Activated T-cell treated with anti-CD3 and anti-CD28 coated beads, Interleukin-2, amount 50 U/mL, for 72 hours (primary cell): ENCODE measurements at places on chromosomes 7 and 10. TPM values are rescaled to one million over a fixed set of nuclear protein-coding genes. Genes with fewer than 3 reads are reported as not detected.

Gene OR2A5
- total RNA-seq: not detected

DNA sequence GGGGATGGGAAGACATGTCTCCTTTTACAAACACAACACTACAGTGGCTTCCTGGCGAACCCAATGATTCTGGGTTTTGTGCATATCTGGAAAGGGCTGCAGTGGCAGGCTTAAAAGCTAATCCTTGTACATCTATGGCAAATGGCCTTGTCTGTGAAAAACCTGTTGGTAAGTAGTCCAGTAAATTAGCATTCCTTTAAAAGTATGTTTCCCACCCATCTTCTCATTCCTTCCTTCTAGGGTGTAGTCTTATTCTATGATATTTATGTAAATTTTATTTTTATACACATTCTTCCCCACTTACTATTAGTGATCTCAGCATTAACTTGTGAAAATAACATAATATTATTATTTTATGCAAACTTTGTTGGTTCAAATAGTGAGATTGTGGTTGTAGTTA lies 206.9 kb downstream of the ATRNL1 start:
- H3K36me3 ChIP-seq: no peaks in the 10 kb centered on the region
- no peak overlapping the region for H3K27ac ChIP-seq
- no peaks in the 10 kb centered on the region for H3K4me1 ChIP-seq
- H3K4me3 ChIP-seq: no peak overlapping the region
- no peaks in the 10 kb centered on the region for H3K27me3 ChIP-seq
- DNase-seq: no peak

Gene TMEM213
- total RNA-seq: not detected

DNA sequence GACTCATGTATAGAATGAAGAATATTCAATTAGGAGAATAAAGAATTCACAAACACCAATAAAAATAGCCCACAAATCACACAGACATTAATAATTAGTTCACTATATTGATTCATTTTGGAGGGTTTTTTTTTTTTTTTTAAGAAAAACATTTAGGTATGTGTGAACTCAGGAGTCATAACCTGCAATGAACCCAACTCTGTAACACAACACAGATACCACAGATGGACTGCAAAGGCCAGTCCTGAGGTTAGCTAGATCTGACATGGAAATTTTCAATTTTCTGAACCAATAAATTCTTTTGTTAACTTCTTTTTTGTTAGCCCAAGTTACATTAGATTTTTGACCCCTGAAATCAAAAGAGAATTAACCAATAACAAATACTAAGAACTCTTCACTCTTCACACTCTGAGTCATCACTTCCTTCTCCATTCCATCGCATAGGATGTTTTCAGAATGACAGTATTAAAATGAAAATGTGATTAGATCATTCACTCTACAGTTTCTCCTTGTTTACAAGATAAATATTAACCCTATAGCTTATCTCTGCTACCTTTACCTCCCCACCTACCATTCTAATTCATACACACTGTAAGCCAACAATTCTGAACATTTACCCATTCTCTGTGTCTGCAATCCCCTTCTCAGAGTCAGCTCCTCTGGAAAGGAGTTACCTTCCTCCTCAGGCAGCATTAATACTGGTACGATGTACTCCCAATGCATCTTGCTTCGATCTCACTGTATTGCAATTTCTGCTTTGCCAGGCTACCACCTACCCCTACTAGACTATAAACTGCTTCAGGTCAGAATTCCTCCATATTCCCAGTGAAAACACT lies 141.5 kb downstream of the LRRN3 start:
- peak overlapping the region; percentile 14 for H3K4me3 ChIP-seq
- no peaks in the 10 kb centered on the region for H3K27me3 ChIP-seq
- DNase-seq: no peak
- peak overlapping the region; percentile 43 for H3K27ac ChIP-seq
- H3K4me1 ChIP-seq: peaks cover 14% of the 10 kb centered on the region
- peaks cover 5% of the 10 kb centered on the region for H3K36me3 ChIP-seq

DNA sequence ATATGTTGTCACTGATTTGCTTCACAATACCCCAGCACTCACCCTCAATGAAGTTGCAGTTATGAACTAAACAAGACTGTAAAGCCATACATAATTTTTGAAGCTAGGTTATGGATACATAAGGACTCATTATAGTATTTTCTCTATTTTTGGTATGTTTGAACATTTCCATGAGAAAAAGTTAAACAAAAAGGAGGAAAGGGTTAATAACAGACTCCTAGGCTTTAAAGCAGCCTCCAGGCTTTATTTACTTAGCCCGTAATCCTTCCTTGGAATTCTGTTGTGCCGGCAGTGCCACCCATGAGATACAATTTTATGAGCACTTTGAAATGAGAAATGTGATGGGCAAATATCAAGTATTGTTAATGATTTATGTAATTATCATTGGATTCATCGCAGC lies 2.1 kb upstream of the DENND11 start:
- no peak overlapping the region for H3K4me3 ChIP-seq
- no peak for DNase-seq

- no peak for DNase-seq
- no peak overlapping the region for H3K4me3 ChIP-seq
- no peaks in the 10 kb centered on the region for H3K36me3 ChIP-seq
- no peaks in the 10 kb centered on the region for H3K4me1 ChIP-seq
- no peak overlapping the region for H3K27ac ChIP-seq
- no peaks in the 10 kb centered on the region for H3K27me3 ChIP-seq
Measured at GRCh38 chr10:86941426-86941825, 16.0 kb downstream of the MMRN2 start.

DNA sequence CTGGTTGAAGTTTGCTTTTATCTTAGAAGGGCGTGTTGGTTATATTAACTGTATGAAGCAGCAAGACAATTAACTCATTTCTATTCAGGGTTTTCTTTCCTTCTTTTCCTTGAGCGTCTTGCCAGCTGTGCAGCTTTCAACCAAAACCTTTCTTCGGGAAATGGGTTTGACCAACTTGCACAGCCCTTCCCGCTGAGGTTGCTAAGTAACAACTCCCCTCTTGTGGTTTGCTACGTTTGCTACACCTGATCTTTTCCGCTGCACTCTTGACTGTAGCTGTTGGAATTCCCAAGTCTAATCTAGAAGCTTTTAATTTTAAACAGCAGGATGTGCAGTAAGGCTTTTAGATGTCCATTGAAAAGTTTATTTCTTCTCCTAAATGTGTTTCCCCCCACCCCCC lies 116.9 kb downstream of the CDCA7L start:
- no peaks in the 10 kb centered on the region for H3K36me3 ChIP-seq
- no peaks in the 10 kb centered on the region for H3K4me1 ChIP-seq
- H3K27me3 ChIP-seq: no peaks in the 10 kb centered on the region
- DNase-seq: no peak

DNA sequence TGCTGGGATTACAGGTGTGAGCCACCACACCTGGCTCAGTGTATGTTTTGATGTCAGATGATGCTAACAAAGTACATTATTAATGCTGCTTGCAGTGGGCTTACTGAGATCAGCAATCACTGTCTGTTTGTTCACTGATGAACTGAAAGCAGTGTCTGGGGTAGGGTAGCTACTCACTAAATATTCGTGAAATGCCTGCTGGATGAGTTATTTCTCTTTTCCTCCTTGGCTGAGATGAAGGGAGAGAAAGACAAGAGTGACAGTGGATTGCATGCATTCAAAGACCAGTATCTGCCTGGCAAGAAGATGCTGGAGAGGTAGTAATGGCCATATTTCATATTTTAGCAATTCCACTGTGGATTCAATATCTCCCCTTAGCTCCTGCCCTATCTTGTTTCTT lies 32.3 kb downstream of the FAM107B start:
- DNase-seq: no peak
- peaks cover 2% of the 10 kb centered on the region for H3K36me3 ChIP-seq
- H3K4me1 ChIP-seq: peaks cover 38% of the 10 kb centered on the region
- H3K27me3 ChIP-seq: no peaks in the 10 kb centered on the region
- H3K27ac ChIP-seq: no peak overlapping the region

- DNase-seq: no peak
- no peak overlapping the region for H3K4me3 ChIP-seq
- no peaks in the 10 kb centered on the region for H3K36me3 ChIP-seq
Measured at GRCh38 chr10:15237351-15237750, 68.9 kb upstream of the NMT2 start.

Gene HIF1AN
- total RNA-seq: 52.8 TPM

- no peak for DNase-seq
- no peaks in the 10 kb centered on the region for H3K36me3 ChIP-seq
- H3K4me1 ChIP-seq: no peaks in the 10 kb centered on the region
- no peaks in the 10 kb centered on the region for H3K27me3 ChIP-seq
Measured at GRCh38 chr7:80721883-80722615, 83.6 kb downstream of the CD36 start.

DNA sequence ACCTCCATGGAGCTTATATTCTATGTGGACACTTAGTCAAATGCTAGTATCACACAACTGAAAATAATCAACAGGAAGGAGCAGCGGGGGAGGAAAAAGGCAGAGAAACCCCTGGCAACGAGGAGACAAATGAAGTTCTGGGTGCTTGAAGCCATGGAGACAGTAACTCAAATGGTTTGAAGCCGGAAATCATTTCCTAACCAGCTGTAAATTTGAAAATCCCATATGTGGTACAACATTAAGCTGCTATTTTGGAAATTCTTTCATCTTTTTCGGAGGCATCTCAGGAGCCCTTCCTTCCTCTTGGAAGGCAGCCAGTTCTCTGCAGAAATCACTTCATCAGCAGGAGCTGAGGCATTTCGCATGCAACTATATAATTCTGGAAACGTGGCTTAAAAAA lies 91.4 kb downstream of the PPP1R3C start:
- no peaks in the 10 kb centered on the region for H3K4me1 ChIP-seq
- DNase-seq: no peak
- no peak overlapping the region for H3K27ac ChIP-seq
- no peaks in the 10 kb centered on the region for H3K36me3 ChIP-seq

DNA sequence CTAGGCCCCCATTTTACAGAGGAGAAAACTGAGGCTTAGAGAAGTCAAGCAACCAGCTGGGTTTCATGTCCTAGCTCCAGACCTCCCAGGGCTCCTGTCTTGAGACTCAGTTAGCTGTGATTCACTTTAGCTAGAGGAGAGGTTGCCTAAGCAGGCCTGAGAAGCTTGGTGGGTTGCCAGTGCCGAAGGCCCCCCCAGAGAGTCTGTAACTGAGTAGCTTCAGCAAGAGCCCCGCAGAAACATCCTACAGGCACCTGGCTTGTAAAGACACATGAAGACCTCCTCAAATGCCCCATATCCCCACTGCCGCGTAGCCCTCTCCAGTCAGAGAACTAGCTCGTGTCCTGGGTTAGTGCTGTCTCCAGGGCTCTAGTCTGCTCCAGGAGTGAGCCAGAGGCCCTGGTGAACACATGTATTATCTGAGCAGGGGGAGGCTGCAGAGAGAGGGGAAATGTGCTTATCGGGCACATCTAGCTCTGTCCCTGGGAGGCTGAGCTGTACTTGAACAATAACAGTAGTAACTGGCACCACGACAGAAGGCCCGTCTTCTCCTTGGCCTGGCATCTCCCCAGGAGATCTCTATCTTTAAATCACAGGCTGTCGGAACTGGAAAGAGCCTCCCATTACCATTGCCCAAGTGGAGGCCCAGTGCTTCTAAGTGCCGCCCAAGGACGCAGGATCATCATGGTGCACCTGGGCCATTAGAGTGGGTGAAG lies 28.9 kb downstream of the UNC5B start:
- H3K27me3 ChIP-seq: peaks cover 12% of the 10 kb centered on the region
- peaks cover 6% of the 10 kb centered on the region for H3K4me1 ChIP-seq
- no peaks in the 10 kb centered on the region for H3K36me3 ChIP-seq

GRCh38 chr10:69477968-69478597 lies 26.8 kb downstream of the TSPAN15 start:
- no peak overlapping the region for H3K4me3 ChIP-seq
- H3K27me3 ChIP-seq: peaks cover 4% of the 10 kb centered on the region
- no peaks in the 10 kb centered on the region for H3K36me3 ChIP-seq
- no peak for DNase-seq
- no peak overlapping the region for H3K27ac ChIP-seq
- no peaks in the 10 kb centered on the region for H3K4me1 ChIP-seq

DNA sequence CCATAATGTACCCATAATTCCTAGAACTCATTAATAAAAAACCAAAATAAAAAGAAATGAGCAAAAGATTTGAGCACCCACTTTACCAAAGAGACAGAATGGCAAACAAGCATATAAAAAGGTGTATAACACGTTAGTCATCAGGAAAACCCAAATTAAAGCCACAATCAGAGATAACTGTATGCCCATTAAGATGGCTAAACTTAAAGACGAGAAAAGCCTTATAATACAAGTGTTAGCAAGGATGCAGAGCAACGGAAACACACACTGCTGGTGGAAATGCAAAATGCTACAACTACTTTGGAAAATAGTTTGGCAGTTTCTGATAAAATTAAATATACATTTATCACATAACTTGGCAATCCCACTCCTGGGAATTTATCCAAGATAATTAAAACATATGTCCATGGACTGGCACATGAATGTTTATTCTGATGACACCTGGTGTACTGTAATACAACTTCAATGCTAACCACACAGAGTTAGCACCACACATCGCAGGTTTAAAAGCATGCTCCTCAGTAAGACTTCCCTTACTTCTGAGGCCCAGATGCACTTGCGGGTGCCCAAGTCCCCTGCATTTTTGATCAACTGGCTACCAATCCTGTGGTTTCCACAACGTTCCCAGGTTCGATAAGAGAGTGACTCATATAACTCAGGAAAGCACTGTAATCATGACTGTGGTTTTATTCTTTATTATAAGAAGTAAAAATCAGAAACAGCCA lies 158.6 kb downstream of the SNX13 start:
- no peaks in the 10 kb centered on the region for H3K27me3 ChIP-seq
- no peaks in the 10 kb centered on the region for H3K36me3 ChIP-seq
- no peak overlapping the region for H3K4me3 ChIP-seq

DNA sequence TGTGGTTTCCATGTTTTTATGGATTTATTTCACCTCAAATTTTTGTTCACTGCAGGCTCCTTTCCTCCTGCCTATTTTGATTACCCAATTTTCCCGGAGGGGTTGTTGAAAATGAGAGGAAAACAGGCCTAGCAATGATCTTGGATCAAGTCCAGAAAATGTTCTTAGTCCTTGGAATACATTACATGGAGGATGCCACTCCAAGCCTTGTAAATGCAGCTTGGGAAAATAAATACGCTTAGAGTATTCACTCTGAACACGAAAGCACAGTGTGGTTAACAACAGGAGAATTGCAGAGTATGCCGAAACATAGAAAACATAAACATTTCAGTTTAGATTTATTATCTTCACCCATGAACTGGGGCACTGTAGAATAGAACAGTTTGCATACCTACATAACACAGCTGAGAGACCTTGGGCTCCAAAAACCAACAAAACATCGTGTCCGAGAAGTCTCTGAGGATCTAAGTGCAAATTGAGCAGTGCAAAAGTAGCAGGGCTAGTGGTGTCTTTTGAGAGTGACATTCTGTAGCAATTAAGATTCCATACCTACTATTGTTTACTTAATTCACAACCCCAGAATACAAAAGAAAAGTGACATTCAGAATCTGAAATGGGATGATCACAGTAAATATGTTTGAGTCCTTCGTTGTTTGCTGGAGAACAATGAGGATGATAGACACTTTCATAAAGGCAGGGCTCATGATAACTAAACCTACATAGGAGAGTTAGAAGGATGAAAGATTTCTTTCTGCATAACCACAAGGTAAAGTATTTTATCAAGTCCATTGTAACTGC lies 7.6 kb upstream of the CD36 start:
- peaks cover 6% of the 10 kb centered on the region for H3K27me3 ChIP-seq
- no peak overlapping the region for H3K27ac ChIP-seq
- H3K4me1 ChIP-seq: no peaks in the 10 kb centered on the region
- DNase-seq: no peak
- H3K36me3 ChIP-seq: no peaks in the 10 kb centered on the region
